ENCODE measurements at places on chromosomes 16 and 17.

DNA sequence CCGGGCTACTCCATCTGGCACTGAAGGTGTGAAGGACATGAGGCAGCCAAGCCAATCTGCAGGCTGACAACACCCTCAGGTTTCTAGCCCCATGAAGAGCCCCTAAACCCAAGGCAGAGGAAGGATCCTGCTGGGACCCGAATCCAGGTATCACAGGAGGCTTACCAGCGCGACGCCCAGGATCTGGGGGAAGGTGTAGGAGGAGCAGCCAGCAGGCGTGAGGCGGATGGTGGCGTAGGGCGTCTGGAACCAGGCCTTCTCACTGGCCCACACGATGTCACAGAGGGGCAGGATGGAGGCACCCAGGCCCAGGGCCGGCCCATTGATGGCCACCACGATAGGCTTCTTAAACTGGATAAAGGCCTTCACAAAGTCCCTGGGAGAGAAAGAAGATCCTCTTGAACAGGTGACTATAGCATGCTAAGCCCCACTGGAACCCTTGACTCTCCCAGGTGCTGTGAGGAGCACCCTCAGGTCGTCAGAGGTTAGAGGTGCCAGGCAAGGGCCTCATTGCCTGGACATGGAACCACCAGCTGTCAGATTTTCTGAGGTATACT, 71.7 kb downstream of the DYNLRB2 start:
- no peak for DNase-seq

- DNase-seq: no peak
Observed at GRCh38 chr17:18041776-18042175, 2.6 kb downstream of the GID4 start.

GRCh38 chr16:30722443-30722842, 23.5 kb downstream of the SRCAP start:
- no peak for DNase-seq

DNA sequence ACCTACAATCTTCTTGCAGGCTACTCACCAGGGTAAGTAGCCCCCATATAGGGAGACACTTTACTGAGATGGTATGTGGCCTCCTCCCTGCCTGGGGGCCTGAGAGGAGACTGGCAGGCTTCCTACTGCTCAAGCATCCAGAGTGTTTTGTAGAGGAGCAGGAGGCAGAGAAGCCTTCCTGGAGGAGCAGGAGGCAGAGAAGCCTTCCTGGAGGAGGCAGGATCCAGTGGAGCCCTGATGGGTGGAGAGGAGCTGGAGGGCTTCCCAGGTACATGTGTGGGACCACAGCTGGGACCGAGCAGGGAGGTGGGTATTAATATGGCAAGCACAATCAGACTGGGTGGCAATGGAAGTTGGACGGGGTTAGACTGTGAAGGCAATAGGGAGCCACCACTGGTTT, 2.1 kb upstream of the ADGRG5 start:
- DNase-seq: no peak

- DNase-seq: no peak
Observed at GRCh38 chr16:19808061-19808641, 76.5 kb downstream of the GPRC5B start.

GRCh38 chr16:2432801-2433505, 3.7 kb downstream of the CCNF start:
- DNase-seq: no peak

- DNase-seq: no peak
Observed at GRCh38 chr16:8685617-8686016, 11.2 kb downstream of the ABAT start.

DNA sequence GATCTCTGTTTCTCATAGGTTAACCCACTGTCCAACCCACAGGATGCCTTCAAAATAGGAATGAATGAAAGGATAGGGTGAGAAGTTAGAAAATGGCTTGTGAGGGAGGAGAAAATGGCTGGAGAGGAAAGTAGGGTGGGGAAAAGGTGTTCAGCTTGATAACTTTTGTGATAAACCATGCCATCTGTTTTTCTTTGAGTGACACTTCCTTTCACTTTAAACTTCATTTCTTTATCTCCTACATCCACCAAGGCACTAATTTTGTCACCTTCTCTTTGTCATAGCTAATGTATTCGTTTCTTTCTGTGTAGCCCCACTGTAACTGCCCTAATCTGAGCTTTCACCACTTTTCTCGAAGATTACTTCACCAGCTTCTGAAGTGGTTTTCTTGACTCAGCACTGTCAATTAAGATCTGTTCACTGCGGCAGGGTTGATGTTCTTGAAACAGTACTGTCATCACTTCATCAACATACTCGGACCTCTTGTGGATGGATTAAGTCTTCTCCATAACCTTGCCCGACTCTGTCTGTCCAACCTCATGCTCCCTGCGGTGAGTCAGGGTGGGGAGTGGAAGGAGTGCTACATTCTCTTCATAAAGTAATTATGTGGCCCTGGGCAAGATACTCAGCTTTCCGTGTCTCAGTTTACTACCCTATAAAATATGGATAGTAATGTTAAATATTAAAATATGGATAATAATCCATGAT, 5.5 kb upstream of the KRT10 start:
- no peak for DNase-seq

GRCh38 chr17:29155227-29155965, 24.8 kb downstream of the MYO18A start:
- no peak for DNase-seq

DNA sequence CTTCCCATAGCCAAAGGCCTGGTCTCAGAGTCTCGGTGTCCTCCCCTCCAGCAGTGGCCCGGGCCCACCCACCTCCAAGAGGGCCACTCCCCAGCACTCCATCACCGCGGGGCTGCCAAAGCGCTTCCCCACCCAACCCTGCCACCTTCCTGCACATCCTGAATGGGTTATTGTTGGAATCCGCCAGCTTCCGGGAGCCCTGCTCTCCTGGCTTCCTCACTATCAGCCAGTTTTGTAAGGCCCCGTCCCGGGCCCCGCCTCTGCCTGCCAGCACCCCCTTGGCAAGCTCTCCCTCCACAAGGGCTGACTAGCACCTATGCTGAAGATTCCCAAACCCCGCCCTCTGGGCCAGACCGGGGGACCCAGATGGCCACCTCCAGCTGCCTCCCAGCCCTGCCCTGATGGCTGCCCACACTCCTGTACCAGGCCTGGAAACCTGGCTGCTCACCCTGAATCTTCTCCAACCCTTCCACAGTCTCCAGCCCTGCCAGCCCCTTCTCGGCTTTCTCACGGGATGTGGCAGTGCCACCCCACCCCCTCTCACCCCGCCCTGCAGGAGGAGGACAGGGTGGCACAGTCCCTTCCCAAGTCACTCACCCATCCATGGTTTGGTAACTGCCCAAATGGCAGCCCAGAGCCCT, 14.4 kb downstream of the MYBBP1A start:
- no peak for DNase-seq

DNA sequence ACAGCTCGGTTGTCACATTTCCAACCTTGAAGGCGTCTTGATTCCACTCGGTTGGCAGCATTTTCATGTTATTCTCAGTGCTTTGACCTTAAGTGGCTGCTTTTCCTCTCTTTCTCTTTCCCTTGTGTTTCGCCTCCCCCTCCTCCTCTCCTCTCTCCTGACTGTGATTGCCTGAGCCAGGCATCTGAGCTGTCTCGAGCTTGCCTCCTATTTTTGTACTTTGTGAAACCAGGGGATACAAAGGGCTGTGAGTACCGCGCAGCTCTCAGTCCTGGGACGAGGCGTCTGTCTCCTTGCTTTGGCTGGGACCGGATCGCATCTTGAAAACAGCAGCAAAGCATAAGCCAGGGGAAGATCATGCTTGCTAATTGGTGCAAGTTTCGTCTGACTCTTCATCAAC, 48.8 kb upstream of the SDK2 start:
- DNase-seq: no peak

- DNase-seq: no peak
Observed at GRCh38 chr16:71974068-71974818, 26.0 kb downstream of the PKD1L3 start.

DNA sequence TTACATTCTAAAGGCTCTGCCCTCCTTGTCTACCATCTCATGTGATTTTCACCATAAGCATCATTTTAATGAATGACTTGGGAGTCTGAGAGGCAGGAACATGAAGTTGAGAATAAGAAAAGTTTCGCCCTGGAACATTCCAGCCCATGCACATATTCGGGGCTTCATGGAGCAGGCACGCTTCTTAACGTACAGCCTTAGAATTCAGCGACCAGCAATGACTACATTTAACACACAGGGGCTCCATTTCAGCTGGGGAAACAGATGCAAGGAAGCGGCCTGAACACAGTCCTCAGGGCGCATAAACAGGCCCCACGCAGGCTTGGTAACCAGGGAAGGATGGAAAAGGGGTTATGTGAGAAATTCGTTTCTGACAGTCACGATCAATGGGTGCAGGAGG, 357.4 kb downstream of the SLC39A11 start:
- DNase-seq: no peak

All from NCI-H1105 treated with DMSO at 0.1 percent for 48 hours (cell line).